ENCODE measurements at places on chromosomes 4 and X. TPM values are rescaled to one million over a fixed set of nuclear protein-coding genes. Genes with fewer than 3 reads are reported as not detected.

The USP17L30 gene
- total RNA-seq = not detected

The RAB39B gene
- not detected for total RNA-seq

The MRPL1 gene
- 37.4 TPM for total RNA-seq

The MAGEA10 gene
- not detected for total RNA-seq

The EGF gene
- total RNA-seq = 92.4 TPM

The FAM156A gene
- total RNA-seq = 3.4 TPM

The STARD8 gene
- total RNA-seq = 8.2 TPM

The MUC7 gene
- total RNA-seq = not detected

The GLRB gene
- 2.4 TPM for total RNA-seq

The BEX5 gene
- total RNA-seq = not detected

The ETDB gene
- not detected for total RNA-seq

The C4orf50 gene
- not detected for total RNA-seq

GRCh38 chrX:31213941-31214340 lies 142.1 kb upstream of the FTHL17 start:
- DNase-seq = no peak
- H3K27me3 ChIP-seq = peaks cover under 1% of the 10 kb centered on the region
- H3K4me3 ChIP-seq = no peak overlapping the region
- no peaks in the 10 kb centered on the region for H3K4me1 ChIP-seq
- no peak overlapping the region for H3K27ac ChIP-seq

DNA sequence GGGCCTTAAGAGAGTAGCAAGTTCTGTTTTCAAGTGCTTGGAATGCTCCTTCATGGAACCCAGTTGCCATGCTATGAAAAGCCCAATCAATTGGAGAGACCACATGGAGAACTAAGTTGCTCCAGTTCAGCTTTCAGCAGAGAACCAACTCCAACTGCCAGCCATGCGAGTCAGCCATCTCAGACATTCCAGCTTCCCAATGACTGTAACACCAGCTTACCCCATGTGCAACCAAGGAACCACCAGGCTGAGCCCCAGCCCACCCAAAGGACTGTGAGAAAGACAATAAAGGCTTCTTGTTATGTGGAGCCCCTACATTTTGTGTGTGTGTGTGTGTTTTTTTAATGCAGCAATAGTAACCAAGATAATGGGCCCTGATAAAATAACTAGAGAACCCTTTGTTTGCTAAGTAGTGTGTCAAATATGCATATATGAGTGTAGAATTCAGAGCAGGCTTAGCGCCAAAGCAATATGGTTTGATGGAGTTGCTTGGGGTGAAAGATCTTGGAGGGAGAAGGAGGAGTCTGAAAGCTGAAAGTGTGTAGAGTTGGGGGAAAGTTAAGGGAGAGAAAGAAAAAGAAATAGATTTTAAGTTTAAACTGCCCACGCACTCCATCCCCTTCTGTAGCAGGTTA lies 35.0 kb upstream of the CCKAR start:
- no peak for DNase-seq
- H3K27ac ChIP-seq = no peak overlapping the region
- no peaks in the 10 kb centered on the region for H3K36me3 ChIP-seq
- H3K27me3 ChIP-seq = no peaks in the 10 kb centered on the region
- no peak overlapping the region for H3K4me3 ChIP-seq

- no peaks in the 10 kb centered on the region for H3K36me3 ChIP-seq
- no peaks in the 10 kb centered on the region for H3K4me1 ChIP-seq
- H3K4me3 ChIP-seq = no peak overlapping the region
- H3K27ac ChIP-seq = no peak overlapping the region
- no peaks in the 10 kb centered on the region for H3K27me3 ChIP-seq
- no peak for DNase-seq
Observed at GRCh38 chrX:10041383-10041782, 74.2 kb downstream of the CLDN34 start.

DNA sequence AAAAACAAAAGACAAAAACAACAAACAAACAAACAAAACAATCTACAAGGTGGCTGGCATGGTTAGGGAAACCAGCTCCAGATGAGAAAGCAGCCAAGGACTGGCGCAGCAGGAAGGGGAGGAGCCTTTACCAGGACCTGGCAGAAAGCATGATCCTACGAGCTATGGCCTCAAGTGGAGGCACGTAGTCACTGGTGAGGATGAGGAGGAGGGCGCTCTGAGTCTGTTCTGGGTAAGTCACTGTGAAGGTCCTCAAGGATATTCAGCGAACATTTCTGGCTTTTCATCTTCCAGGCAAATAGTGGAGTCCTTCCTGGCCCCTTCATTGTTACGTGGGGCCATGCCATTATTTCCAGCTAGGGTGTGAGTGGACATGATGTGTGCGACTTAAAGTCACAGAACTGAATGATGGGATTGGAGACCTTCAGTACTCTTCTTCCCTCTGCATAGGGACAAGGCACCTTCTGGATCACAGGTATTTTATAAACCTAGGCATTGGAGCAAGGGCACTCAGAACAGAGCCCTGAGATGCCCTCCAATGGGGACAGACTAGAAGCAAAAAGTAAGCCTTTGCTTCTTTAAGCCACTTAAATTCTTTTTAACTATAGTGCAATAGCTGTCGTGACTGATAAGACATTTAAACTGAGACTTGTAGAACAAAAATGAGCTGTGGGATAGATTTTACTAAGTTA lies 771.3 kb downstream of the RAB28 start:
- no peaks in the 10 kb centered on the region for H3K27me3 ChIP-seq
- DNase-seq = no peak
- H3K4me1 ChIP-seq = no peaks in the 10 kb centered on the region
- H3K27ac ChIP-seq = no peak overlapping the region
- no peaks in the 10 kb centered on the region for H3K36me3 ChIP-seq
- H3K4me3 ChIP-seq = no peak overlapping the region

GRCh38 chr4:77006753-77007353 lies 57.3 kb downstream of the SEPTIN11 start:
- peaks cover 19% of the 10 kb centered on the region for H3K4me1 ChIP-seq
- H3K36me3 ChIP-seq = peaks cover 7% of the 10 kb centered on the region
- H3K27ac ChIP-seq = no peak overlapping the region
- no peaks in the 10 kb centered on the region for H3K27me3 ChIP-seq
- no peak for DNase-seq
- no peak overlapping the region for H3K4me3 ChIP-seq

GRCh38 chrX:116306218-116306617 lies 130.2 kb upstream of the SLC6A14 start:
- H3K4me3 ChIP-seq = no peak overlapping the region
- no peaks in the 10 kb centered on the region for H3K4me1 ChIP-seq
- no peaks in the 10 kb centered on the region for H3K36me3 ChIP-seq
- no peak overlapping the region for H3K27ac ChIP-seq
- DNase-seq = no peak

DNA sequence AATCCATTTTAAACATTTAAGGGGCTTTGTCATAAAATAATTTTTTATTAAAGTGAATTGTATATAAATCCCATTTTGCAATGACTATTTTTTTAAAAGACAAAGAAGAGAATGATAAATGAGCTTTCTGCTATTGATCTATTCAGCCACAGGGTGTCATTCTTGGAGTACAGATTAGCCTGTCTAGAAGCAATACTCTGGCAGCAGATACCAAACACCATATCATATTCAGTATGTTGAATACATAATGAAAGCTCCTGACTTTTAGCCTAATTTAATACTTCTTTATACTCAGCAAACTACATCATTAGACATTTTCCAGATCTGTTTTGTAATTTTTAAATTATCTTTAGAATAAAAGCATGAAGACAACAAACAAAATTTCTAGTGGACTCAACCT lies 496.3 kb downstream of the PDGFC start:
- DNase-seq = no peak
- H3K36me3 ChIP-seq = no peaks in the 10 kb centered on the region
- no peak overlapping the region for H3K27ac ChIP-seq
- H3K4me3 ChIP-seq = no peak overlapping the region
- H3K27me3 ChIP-seq = no peaks in the 10 kb centered on the region
- H3K4me1 ChIP-seq = no peaks in the 10 kb centered on the region

- no peaks in the 10 kb centered on the region for H3K36me3 ChIP-seq
- H3K27ac ChIP-seq = no peak overlapping the region
- no peak overlapping the region for H3K4me3 ChIP-seq
- no peaks in the 10 kb centered on the region for H3K4me1 ChIP-seq
- no peak for DNase-seq
- no peaks in the 10 kb centered on the region for H3K27me3 ChIP-seq
Observed at GRCh38 chr4:14967982-14968381, 34.3 kb upstream of the CPEB2 start.

- H3K4me1 ChIP-seq = peaks cover 6% of the 10 kb centered on the region
- DNase-seq = peak; percentile 66
- no peaks in the 10 kb centered on the region for H3K36me3 ChIP-seq
- H3K27ac ChIP-seq = peak overlapping the region; percentile 82
Observed at GRCh38 chr4:183986971-183987946, 82.2 kb downstream of the STOX2 start.

- peak; percentile 30 for DNase-seq
- peaks cover 7% of the 10 kb centered on the region for H3K36me3 ChIP-seq
Observed at GRCh38 chrX:68721991-68722860, 74.8 kb downstream of the STARD8 start.

GRCh38 chr4:183153190-183153916 lies 54.3 kb downstream of the WWC2 start:
- H3K27ac ChIP-seq = no peak overlapping the region
- H3K4me1 ChIP-seq = peaks cover 14% of the 10 kb centered on the region
- DNase-seq = no peak
- no peak overlapping the region for H3K4me3 ChIP-seq

- peak overlapping the region; percentile 37 for H3K27ac ChIP-seq
- H3K36me3 ChIP-seq = no peaks in the 10 kb centered on the region
- no peak overlapping the region for H3K4me3 ChIP-seq
- no peaks in the 10 kb centered on the region for H3K27me3 ChIP-seq
- H3K4me1 ChIP-seq = peaks cover 6% of the 10 kb centered on the region
Observed at GRCh38 chr4:152696764-152697261, 17.0 kb upstream of the TMEM154 start.

GRCh38 chr4:94722748-94723147 lies 35.0 kb upstream of the BMPR1B start:
- no peak overlapping the region for H3K4me3 ChIP-seq
- H3K36me3 ChIP-seq = no peaks in the 10 kb centered on the region
- no peak for DNase-seq
- no peak overlapping the region for H3K27ac ChIP-seq

DNA sequence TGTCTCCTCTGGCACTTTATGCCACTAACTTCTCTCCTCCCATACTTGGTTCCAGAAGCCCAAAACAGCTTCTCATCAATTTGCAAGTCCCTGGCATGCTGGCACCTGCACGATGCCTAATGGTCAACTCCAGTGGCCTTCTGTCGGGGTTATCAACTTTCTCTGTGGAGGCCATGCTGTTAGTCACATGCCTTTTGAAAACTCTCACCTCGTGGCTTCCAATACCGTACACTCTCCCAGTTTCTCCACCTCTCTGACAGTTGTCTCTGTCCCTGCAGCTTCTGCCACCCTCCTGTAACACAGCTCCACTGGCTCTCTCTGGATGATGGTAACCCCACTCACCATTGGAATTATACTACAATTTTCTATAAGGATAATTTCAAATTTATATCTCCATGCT lies 324.0 kb downstream of the NR3C2 start:
- H3K27me3 ChIP-seq = no peaks in the 10 kb centered on the region
- H3K27ac ChIP-seq = peak overlapping the region; percentile 66
- peaks cover 6% of the 10 kb centered on the region for H3K4me1 ChIP-seq
- no peak for DNase-seq
- no peaks in the 10 kb centered on the region for H3K36me3 ChIP-seq
- no peak overlapping the region for H3K4me3 ChIP-seq

- H3K36me3 ChIP-seq = no peaks in the 10 kb centered on the region
- H3K4me1 ChIP-seq = no peaks in the 10 kb centered on the region
- no peak overlapping the region for H3K4me3 ChIP-seq
- no peak for DNase-seq
- H3K27ac ChIP-seq = no peak overlapping the region
- peaks cover 35% of the 10 kb centered on the region for H3K27me3 ChIP-seq
Observed at GRCh38 chr4:5979981-5980380, 38.2 kb downstream of the C4orf50 start.

GRCh38 chrX:132364313-132364712 lies 124.5 kb downstream of the MBNL3 start:
- H3K27me3 ChIP-seq = no peaks in the 10 kb centered on the region
- H3K4me3 ChIP-seq = no peak overlapping the region
- no peaks in the 10 kb centered on the region for H3K4me1 ChIP-seq
- no peak for DNase-seq
- H3K27ac ChIP-seq = no peak overlapping the region

DNA sequence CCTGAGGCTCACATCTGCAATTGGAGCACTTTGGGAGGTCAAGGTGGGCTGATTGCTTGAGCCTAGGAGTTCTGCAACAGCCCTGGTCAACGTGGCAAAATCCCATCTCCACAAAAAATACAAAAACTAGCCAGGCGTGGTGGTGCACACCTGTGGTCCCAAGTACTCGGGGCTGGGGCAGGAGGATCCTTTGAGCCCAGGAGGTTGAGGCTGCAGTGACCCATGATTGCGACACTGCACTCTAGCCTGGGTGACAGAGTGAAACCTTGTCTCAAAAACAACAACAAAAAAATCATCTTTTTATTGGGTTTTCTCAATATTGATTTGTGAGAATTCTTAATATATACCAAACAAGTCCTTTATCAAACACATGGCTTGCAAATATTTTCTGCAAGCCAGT lies 64.9 kb downstream of the ANKRD17 start:
- no peaks in the 10 kb centered on the region for H3K27me3 ChIP-seq
- H3K27ac ChIP-seq = no peak overlapping the region
- DNase-seq = no peak

DNA sequence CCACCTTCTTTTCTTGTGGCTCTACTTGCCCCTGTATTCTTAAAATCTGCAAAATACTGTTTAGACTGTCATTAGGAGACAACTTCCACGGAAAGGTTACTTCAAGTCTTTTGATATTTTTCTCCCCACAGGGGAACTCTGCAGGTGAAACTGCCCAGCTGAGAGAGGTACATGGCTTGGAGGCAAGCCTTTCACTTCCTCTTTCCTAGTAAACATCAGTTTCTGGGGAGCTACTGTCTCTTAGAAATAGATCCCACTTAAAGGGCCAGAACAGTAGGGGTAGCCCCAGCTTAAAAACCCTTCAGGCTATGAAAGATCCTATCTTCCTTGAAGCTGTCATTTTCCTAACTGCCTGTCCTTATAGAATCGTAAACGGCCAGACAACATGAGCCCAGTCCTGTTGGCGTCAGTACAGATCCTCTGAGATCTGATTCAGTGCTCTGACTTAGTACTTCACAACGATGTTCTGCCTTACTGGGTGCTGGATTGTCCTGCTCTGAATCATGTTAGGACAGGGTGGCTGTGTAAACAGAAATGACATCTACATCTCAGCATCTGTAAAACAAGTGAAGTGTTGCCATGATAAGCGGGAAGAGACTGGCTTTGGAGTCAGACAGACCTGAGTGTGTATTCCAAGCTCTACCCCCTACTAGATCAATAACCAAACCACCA lies 102.1 kb downstream of the ITIH6 start:
- H3K4me3 ChIP-seq = no peak overlapping the region
- no peaks in the 10 kb centered on the region for H3K27me3 ChIP-seq
- DNase-seq = no peak
- no peaks in the 10 kb centered on the region for H3K36me3 ChIP-seq
- no peaks in the 10 kb centered on the region for H3K4me1 ChIP-seq

GRCh38 chr4:185504098-185505047 lies 30.9 kb downstream of the PDLIM3 start:
- peak overlapping the region; percentile 87 for H3K27ac ChIP-seq
- DNase-seq = peak; percentile 92
- no peaks in the 10 kb centered on the region for H3K27me3 ChIP-seq
- H3K4me3 ChIP-seq = peak overlapping the region; percentile 0
- H3K36me3 ChIP-seq = peaks cover 3% of the 10 kb centered on the region
- H3K4me1 ChIP-seq = peaks cover 30% of the 10 kb centered on the region

GRCh38 chr4:55397126-55397436 lies 1.3 kb downstream of the TMEM165 start:
- H3K36me3 ChIP-seq = peaks cover 11% of the 10 kb centered on the region
- peak overlapping the region; percentile 95 for H3K27ac ChIP-seq
- no peaks in the 10 kb centered on the region for H3K27me3 ChIP-seq
- peak overlapping the region; percentile 92 for H3K4me3 ChIP-seq
